ENCODE measurements at places on chromosomes 2 and 18.

DNA sequence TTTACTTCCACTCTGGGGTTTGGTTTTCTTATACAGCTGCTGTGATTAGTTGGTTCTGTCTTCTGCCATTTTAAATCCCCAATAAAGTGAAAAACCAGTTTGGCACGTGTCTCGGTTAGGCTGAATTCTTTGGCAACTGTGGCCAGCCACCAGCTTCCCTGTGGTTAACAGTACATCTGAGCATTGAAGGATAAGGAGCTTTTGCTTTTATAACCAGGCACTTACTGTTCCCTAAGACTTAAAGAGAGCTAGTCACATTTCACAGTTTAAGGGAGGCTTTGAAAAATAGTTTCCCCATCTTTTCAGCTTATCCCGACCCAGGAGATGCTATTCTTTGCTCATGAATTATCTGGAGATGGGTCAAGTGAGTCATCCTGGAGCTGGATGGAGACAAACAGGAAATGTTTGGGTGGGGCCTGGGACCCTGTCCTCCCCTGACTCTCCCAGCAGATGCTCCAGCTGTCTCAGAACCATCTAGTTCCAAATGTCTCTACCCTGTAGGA is 57.3 kb upstream of the EML6 start:
- DNase-seq: peak; percentile 81

DNA sequence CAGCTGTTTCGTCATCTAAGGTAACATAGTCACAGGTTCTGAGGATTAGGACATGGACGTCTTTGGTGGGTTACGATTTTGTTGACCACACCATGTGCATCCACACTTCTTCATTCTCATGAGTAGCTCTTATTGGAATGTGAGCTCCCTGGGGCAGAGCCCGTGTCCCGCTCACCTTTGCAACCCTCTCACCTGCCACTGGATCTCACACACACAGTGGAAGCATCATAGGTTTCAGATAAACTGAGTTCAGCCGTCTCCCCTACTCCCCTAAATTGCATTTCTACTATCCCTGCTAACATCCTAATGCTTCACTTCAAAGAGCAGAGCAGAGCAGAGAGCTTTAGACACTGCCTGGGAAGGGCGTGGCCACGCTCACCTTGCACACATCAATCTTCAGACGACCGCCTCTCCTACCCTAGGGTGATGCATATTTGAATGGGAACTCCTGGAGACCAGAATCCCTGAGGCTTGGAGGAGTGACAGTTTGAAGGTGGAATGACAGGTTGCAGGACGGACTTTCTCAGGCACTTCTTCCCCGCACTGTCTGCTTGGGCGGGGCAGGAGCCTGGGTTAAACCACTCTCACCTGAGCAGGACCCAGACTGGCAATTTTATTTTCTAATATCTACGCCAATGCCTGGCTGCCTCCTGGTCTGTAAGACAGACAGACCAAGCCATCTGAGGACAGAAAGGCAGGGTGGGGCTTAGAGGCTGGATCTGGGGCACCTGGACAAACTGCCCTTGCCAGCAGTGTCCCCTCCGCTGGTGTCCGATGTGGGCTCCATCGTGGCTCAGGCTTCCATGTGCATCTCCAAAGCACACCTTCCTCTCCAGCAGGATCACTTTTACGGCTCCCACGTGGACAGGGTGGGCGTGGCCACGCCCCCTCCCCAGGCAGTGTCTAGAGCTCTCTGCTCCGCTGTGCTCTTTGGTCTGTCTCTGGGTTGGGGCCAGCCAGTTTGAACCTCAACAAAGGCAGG is 229.5 kb upstream of the COPS8 start:
- no peak for DNase-seq

DNA sequence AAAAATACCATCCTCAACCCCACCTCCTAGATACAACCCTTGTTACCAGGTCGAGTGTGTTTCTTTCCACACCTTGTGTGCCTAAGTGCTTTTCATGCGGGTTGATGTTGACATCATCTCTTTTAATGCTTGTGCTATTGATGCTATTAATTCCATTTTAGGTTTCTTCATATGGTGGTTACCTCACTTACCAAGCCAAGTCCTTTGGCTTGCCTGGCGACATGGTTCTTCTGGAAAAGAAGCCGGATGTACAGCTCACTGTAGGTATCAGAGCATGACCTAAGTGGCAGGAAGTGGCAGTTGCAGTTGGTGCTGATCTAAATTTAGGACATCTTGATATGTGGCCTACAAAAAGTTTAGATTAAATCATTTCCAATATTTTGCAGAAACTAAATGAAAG is 149.9 kb upstream of the TTC39C start:
- no peak for DNase-seq

DNA sequence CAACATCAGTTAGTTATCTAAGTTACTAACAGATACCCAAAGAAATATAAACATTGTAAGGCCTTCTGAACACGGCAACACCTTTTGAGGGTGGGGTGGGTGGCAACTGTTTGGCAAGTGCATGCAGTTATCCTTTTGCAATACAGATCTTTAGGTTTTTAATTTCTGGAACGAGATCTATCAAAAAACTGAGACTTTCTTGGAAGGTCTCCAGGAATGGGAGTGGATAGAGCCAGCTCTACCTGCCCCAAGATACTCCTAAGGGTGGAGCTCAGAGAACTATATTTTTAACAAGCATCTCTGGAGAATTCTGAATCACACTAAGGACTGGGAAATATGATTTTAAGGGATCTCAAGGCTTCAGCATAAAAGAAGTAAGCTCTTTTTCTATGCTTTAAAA is 11.4 kb upstream of the GALNT1 start:
- DNase-seq: no peak

DNA sequence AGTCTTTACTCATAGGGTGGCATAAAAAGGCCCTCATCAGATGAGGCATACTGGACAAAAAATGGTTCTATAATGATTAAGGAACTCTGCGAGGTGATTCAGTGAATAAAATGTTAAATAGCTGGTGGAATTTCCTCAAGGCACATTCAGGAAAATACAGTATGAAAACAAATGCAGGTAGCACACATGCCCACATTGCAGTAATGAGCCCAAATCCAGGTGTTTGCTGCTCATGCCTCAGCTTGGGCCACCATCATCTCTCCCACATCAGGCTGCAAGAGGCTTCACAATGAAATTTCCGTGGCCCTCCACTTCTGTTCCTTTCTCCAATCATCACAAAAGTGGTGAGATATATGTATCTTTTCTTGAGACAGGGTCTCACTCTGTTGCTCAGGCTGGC is 298.3 kb downstream of the NBAS start:
- no peak for DNase-seq

- DNase-seq: no peak
Measured at GRCh38 chr18:934518-935133, 30.0 kb downstream of the ADCYAP1 start.

GRCh38 chr18:46332286-46332801 is 228.2 kb downstream of the HAUS1 start:
- no peak for DNase-seq
